ENCODE measurements at places on chromosomes 5 and 9.
A peak's percentile ranks its signal among the peaks of the same experiment; 100 is the strongest.

DNA sequence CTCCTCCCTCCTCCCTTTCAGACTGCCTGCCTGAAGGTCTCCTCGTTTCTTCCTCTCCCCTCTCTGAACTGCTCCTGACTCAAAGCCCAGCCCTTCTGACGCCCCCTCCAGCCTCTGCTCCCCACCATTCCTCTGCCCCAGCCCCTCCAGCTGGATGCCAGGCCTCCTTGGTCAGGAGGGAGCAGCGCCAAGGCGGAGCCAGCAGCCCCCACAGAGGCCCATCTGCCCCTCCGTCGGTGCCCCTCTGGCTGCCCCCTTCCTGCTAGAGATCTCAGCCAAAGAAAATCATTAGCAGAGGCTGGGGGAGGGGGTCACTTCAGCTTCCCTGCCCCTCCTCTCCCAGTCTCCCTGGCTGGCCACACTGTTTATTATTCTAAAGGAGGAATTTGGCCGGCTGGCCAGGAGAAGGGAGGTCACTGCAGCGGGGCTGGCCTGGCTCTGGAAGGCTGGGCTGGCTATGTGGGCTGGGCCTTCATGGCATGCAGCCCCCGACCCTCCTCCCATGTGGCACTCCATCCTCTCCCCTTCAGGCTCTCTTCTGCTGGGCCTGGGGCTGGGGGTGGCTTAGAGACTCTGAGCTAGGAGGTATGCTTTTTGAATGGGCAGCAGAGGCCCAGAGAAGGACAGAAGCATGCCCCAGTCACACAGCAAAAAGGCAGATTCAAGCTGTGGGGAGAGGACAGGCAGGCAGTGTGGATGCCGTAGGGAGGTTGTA, 16.9 kb downstream of the PDGFRB start:
- no peak for DNase-seq

DNA sequence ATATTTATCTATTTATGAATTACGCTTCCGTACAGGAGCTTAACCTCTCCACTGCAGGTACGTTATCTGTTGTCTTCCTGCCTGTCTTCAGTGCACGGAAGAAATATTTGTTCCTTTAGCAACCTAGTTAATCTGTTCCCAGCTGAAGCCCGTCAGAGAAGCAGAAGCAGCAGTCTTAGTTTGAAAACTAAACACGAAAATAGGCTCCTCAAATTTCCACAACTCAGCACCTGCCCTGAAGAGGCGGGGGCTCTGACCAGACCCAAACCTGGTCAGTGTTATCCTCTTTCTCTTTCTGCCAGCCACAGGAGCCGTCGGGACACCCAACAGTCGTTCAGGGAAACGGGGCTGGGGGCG, 462 bp downstream of the NUDCD2 start:
- DNase-seq: peak; percentile 73

GRCh38 chr9:73782166-73782565, 630.5 kb downstream of the ANXA1 start:
- no peak for DNase-seq

- DNase-seq: no peak
Observed at GRCh38 chr9:68498816-68499215, 41.9 kb downstream of the TMEM252 start.

GRCh38 chr9:137445930-137446431, 4.8 kb upstream of the ENTPD8 start:
- DNase-seq: peak; percentile 19

Measured in NCI-H748 treated with DMSO at 0.1 percent for 48 hours (cell line).